NCI-H2081 (cell line): ENCODE measurements at places on chromosomes 12 and 14.

GRCh38 chr12:60644076-60644475, 1048.2 kb downstream of the SLC16A7 start:
- DNase-seq = no peak

DNA sequence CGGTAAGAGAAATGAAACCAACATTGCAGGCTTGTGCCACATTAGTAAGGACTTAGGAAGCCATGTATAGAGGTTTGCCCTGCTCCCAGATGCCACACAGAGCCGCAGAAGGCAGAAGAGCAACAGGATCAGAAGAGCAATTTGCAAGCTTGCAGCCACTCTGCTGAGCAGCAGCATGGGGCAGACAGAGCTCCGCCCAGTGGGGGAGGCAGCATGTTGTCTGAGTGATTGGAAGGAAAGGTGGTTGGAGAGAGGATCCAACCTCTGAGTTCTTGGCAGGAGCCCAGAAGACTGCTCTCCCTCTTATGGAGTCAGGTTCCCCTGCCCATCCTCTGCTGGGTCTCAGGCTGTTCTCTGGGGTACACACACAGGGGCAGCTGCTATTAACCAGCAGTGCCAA, 2.3 kb upstream of the KRT6A start:
- DNase-seq = peak; percentile 56

- DNase-seq = no peak
Measured at GRCh38 chr12:120821878-120822277, 82.3 kb downstream of the SPPL3 start.

DNA sequence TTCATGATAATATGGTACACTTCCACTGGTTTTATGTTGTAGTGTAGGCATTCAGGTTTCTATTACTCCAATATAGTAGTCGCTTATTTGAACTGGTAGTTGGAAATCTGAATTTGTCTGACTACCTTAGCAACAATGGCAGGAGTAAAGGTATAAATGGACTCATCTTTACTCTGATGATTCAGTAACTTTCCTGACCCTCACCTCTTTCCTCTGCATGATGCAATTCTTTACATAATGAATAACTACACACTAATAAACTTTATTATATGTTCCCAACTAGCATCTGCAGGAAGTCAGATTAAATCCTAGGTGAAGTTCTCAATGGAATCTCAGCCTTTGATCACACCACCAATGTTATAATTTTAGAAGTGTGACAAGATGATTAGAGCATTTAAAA, 70.5 kb upstream of the ATP2B1 start:
- no peak for DNase-seq

- no peak for DNase-seq
Measured at GRCh38 chr12:66379616-66380015, 77.3 kb downstream of the HELB start.

- DNase-seq = no peak
Measured at GRCh38 chr12:100986595-100987547, 192.3 kb downstream of the ANO4 start.

DNA sequence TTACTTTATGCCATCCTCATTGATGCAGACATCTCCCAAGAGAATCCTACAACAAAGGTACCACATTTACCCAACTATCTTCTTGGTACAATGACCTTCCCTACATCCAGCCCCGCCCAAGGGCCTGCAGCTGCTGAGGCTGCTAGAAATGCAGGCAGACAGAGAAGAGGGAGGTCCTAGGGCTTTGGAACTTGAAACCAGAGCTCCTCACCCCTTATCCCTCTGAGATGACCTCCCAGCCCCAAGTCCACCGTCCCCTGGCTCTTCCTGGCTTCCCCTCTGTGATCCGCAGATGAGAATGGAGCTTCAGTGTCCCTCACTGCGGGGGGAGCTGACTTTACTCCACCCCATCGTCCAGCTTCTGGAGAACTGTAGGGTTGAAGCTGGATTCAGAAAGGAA, 1.6 kb upstream of the TNFRSF1A start:
- DNase-seq = no peak

DNA sequence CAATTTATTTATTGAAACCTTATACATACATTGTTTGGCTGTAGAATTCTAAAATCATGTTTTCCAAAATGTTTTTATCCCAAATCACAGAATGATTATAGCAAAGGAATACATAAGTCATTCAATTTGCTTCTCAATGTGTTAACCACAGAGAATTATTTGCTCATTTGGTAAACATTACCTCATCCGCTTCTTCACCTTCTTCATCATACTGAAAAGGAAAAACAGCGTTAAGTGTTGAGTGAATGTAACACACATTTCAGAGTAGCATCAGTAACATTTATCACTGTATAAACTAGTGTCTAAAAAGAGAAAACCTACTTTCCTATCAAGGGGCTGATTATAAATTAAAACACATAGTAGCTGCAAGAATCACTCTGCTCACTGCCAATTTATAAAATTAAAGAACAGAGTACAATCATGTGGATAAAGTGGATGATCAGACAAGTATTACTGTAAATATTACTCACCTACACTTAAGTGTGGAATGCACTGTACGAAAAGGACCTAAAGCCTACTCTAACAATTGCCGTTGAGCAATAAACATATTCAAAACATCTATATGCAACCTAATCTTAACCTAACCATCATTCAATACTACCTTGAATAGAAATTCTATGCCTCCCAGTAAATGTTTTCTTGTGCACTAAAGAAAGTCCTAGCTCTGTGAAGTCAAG, 18.1 kb upstream of the PHLDA1 start:
- DNase-seq = no peak

DNA sequence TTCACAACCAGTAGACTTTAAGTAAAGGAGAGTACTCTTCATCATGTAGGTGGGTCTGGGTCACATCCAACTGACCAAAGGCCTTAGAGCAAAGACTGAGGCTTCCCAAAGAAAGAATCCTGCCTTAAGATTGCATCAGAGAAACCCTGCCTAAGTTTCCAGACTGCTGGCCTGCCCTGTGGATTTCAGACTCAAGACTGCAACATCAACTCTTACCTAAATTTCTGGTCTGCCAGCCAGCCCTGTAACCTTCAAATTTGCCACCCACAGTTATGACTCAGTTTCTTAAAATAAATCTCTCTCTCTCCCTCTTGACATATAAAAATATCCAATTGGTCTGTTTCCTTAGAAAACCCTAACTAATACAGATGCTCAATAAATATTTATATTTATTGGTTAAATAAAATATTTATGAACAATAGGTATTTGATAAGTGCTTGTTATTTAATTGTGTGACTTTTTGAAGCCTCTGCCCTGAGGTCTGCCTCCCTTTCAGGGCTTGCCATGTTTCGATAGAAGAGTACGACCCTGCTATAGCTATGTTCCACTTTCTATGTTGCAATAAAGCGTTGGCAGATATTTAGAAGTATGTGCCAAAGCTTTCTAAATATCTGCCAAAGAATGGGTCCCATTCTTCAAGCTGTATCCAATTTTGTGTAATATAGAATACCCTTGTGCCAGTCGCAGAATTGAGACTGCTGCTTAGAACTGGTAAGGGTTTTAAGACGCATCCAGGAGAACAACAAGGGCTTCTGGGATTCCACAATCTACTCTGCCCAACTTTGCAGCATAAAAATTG, 65.7 kb downstream of the TMEM30B start:
- no peak for DNase-seq

DNA sequence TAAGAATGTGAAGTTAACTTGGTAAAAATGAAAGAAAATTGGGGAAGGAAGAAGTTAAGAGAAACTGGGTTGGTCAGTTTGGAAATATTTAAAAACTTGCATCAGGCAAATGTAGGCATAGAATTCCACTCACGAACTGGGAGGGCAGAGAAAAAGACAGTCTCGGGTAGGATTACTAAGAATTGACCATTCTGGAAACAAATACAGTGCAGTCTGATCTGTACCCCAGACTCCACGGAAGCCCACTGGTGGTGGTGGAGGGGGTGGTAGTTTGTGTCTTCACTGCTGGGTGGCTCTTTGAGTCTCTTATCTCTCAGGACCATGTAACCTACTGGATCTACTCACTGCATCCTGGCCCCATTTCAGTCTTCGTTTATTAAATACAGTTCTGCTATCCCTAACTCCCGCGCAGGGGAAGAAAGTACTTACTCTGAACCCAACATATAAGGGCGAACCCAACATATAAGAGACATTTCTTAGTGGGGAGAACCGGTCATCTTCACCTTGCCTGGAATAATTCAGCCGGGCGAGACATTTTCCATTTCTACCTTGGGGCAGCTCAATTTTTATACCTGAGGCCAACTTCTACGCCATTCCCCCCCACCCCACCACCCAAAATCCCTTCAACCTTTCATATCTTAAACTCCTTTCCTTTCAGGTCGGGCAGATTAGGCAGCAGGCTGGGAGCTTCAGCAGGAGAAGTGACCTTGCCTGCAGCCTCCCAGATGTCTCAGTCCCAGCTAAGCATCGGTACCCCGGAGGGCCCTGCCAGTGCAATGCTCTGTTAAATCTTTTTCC, 1.7 kb downstream of the SLC2A3 start:
- DNase-seq = no peak

DNA sequence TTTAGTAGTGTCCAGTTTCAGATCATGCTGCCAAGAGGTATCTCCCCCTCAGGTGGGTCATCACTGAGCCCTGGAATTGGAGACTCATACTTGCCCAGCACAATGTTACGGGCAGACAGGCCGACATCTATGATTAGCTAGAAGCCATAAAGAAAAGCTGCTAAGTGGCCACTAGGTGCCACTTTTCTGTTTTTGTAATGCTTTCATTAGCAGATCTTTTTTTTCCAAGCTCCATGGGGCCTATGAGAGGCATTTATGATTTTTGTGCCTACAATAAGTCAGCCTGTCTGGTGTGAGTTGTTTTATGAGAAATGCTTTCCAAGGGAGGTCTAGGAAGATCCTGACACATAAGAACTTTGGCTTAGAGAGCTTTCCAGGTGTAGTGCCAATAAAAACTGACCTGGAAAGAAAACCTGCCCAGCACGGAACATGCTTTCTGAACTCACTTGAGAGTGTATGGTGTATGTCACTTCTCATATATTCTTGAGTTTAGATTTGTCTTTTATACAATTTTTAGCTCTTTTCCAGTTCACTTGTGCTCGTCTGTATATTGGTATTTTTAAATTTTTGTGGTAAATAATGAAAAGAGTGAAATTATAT, 21.8 kb upstream of the SMCO2 start:
- peak; percentile 59 for DNase-seq

- no peak for DNase-seq
Measured at GRCh38 chr14:97712471-97712870, 915.3 kb downstream of the VRK1 start.

DNA sequence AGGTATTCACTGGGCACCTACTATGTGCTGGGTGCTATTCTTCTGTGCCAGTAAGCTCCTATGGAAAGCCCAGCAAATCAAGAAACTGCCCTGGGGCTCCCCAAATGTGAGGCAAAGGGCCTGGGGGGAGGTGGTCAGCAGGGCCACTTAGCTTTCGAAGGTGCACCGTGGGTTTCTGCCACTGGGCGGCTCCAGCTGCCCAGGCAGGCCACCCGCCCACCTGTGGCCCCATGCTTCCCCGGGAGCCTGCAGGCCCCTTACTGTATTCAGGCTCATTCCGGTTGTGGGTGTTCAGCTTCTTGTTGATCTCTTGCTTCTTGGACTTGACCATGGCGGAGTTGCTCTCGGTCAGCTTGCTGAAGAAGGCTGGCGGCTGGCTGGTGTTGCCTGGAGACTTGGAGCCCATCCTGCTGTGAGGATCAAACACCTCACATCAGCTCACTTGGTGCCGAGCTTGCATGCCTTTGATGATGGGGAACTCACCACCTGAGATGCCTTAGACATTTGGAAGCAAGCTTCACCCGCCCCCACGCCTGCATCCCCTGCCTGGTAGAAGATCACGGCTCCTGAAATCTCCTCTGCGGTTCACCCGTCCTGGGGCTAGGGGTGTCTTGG, 37.3 kb downstream of the RFLNA start:
- no peak for DNase-seq

DNA sequence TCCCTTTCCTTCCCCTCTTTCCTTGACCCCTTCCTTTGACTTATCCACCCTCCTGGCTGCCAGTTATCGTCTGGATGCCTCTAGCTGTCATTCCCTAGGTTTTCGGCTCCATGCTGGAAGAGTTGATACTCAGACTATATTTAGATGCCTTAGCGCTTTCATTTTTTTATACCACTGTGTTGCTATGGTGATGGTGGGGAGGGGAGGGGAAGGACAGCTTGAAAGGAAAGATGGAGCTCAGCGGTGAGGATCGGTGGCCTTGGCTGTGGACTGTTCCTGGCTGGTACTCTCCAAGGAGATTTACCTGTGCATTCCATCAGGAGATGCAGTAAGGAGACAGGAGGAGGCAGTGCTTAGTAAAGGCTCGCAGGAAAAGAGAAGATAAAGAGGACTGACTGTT, 108.7 kb downstream of the SLC8A3 start:
- DNase-seq = no peak

GRCh38 chr12:75953312-75953906, 78.2 kb downstream of the PHLDA1 start:
- peak; percentile 29 for DNase-seq

GRCh38 chr12:78060186-78060585, 229.5 kb downstream of the NAV3 start:
- no peak for DNase-seq

- DNase-seq = no peak
Measured at GRCh38 chr14:99619835-99620834, 16.1 kb upstream of the CCDC85C start.

DNA sequence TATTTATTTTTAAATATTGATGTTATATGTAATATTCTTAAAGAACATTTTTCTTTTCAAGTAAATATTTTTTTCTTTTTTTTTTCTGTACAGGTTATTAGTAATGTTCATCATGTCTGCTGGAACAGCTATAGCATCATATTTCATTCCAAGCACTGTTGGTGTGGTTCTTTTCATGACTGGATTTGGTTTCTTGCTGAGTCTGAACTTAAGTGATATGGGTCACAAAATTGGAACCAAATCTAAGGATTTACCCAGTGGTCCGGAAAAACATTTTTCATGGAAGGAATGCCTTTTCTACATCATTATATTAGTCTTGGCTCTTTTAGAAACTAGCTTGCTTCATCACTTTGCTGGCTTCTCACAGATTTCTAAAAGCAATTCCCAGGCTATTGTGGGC, 23.2 kb downstream of the PCNX4 start:
- no peak for DNase-seq

DNA sequence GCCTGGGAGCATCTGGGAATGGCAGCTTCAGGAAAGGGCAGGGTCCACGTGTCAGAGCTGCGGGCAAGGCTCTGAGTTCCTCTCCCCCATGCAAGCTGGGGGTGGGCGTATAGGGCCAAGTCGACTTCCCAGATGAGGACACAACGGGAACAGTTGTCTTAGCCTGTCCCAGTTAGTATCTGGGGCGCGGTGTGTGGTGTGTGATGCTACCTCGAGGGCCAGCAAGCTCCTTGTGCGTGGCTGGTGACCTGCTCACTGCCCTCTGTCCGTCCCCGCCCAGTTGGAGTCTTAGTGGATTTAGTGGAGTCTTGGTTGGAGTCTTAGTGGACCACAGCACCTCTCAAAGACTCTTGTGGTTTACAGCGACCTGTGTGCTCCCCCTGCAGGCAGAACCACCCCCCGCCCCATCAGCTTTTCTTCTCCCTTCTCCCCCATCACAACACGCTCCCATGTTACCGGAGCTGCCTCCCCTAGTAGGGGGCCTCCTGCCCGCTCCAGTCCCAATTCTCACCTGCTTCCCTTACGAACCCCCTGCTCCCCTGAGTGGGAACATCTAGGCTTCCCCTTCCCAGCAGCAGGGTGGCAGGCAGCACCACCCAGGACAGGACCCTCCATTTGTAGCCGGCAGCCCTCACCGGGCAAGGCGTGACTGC, 8.7 kb downstream of the ASPG start:
- DNase-seq = no peak
